Large intestine (tissue), 12 donors: ENCODE measurements at places on chromosomes 7 and 10.

GRCh38 chr7:38300175-38300574 is 26.7 kb upstream of the TARP start:
- no peak for DNase-seq

- DNase-seq, result peak; percentile 47
These were observed 75.2 kb downstream of the PARD3 start for GRCh38 chr10:34739915-34740314.

DNA sequence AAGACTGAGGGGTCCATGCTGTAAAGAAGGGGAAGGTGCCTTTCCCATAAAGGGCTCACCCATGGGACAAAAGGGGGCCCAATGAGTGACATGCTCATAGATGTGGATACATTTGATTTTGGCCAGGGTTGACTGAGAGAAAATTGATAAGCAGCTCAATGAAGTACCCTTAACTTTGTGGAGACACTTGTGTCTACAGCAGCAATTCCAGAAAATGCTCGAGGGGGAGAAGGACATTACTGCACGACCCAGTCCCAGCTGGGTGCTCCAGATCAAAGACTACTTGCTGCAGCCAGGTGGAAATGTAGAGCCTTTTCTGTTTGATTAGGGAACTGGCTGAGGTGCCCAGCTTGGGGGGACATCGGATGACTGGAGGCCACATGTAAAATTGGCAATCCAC is 22.2 kb upstream of the ADAMTS14 start:
- DNase-seq, result no peak

DNA sequence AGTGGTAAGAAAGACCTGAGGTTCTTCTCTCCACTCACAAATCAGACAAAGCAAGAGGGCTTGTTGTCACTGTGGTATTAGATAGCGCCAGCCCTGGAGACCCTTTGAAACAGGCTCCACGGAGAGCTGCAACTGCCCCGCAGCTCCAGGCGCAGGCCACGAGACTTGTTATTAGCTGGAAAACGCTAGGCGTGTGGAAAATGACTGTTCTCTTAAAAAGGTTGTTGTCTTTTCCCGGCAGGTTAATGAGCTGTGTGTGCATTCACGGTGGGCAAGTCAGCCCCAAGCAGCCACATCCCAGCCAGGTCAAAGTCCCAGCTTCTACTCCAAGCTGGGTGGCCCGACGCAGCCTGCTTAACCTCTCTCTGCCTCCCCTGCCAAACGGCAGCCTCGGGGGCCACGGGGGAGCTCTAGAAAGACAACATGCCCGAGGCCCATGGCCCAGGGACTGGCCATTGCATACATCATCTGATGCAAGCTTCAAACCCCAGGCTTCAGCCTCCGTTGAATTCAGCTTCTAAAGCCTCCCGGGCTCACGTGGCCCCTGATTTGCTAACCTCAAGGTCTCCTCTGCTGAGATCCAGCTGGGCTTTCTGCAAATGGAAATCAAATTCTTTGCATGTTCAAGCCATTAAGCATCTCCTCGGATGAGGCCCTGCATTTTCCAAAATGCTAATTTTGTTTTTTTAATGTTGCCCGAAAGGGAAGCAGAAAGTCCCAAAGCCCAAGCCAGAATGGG is 61.3 kb upstream of the DNAAF5 start:
- peak; percentile 7 for DNase-seq

DNA sequence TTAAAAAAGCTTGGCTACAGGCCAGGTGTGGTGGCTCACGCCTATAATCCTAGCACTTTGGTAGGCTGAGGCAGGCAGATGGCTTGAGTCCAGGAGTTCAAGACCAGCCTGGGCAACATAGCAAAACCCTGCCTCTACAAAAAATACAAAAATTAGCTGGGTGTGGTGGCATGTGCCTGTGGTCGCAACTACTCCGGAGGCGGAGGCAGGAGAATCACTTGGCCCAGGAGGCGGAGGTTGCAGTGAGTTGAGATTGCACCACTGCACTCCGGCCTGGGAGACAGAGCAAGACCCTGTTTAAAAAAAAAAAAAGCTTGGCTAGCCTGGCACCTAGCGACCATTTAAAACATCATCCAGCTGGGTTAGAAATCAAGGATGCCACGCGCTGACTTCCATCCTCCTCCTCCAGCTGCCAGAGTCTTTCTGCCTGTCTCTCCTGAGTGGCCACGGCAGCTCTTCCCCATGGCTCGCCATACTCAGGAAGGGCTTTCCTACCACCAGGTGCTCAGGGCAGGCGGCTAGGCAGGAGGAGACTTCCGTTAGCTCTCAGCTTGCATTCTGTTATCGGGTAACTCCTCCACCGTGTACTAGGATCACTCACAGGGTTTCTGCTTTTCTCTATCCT is 45.0 kb downstream of the DENND2A start:
- DNase-seq, result no peak

GRCh38 chr10:29865700-29866355 is 193.6 kb downstream of the JCAD start:
- peak; percentile 74 for DNase-seq

GRCh38 chr10:93680412-93681047 is 21.9 kb downstream of the FRA10AC1 start:
- peak; percentile 35 for DNase-seq

DNA sequence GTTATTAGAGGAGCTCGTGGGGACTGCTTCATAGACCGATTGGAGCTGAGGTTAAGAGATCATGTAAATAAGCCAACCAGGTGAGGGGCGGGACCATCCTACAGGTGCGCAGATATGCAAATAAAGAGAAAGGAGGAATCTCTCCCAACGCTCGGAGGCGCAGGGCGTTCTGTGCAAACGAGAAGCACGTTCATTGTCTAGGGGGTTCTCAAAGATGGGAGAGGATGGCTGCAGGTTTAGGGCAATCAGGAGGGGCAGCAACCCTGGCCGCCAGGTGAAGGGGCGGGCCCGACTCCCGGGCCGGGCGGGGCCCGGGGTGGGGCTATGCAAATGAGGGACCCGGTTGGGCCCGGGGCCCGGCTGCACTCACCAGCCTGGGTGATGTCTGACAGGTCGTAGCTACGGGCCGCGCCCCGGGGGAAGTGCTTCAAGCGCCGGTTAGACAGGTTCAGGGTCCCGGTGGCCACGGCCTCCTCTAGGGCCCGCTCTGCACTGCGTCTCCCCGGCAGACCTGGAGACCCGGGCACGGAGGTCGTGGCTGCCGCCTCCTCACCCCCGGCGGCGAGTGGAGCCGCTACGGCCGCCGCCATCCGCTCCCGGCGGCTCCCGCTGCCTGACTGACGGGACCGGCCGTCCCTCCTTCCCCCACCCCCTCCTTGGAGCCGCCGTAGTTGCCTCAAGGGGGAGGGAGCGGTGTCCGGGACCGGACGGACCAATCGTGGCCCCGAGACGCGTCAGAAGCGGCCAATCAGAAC is at the start of gene LRCH4:
TSS of gene LRCH4 (minus strand) at position 619 of the 755 bp plus-strand sequence. CDS start at position 590, 29 bp downstream.
- DNase-seq, result peak; percentile 86

- no peak for DNase-seq
These were observed 50.6 kb upstream of the TES start for GRCh38 chr7:116159711-116160110.

DNA sequence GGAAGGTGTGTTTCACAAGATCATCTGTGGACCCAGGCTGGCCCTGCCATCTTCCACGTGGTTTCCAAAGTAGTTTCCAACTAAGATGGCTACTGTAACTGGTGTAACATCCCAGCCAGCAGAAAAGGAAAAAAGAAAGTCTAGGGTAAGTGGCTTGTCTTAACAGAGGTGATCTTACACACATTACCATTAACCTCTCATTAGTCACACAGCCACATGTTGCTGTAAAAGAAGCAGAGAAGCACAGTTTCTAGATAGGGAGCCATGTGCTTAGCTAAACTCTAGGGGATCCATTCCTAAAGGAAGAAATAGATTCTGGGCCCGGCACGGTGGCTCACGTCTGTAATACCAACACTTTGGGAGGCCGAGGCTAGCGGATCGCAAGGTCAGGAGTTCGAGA is 54.3 kb downstream of the ZNF438 start:
- no peak for DNase-seq

DNA sequence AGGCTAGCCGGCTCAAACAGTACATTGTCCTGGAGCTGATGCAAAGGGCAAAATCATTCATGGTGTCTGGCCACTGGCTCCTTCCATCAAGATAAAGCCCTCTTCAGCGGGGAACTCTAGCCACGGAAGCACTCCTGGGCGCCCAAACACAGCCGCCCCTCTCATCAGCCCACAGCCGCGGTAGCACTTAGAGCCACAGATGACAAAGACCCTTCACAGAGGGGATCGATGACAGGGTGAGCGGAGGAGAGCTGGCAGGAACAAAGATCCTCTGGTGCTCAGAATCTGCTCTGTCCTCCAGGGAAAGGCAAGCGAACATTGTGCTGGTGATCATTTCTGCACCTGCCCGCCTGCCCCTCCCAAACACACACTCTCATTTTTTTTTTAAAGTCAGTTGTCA is 222.2 kb upstream of the NRP1 start:
- no peak for DNase-seq

- no peak for DNase-seq
These were observed 47.1 kb downstream of the NT5C2 start for GRCh38 chr10:103145860-103146466.

GRCh38 chr10:90435296-90435695 is 422.5 kb downstream of the HTR7 start:
- no peak for DNase-seq

GRCh38 chr7:39557222-39557621 is 9.0 kb upstream of the YAE1 start:
- no peak for DNase-seq

GRCh38 chr7:141397236-141398163 is 153.7 kb upstream of the AGK start:
- no peak for DNase-seq

GRCh38 chr10:69318106-69318866 is 40.0 kb downstream of the HK1 start:
- DNase-seq, result peak; percentile 90

GRCh38 chr10:127577376-127578258 is 28.5 kb downstream of the NPS start:
- no peak for DNase-seq

- no peak for DNase-seq
These were observed 100.3 kb upstream of the CPXM2 start for GRCh38 chr10:123991611-123992570.

GRCh38 chr7:98777051-98777450 is 92.8 kb downstream of the TMEM130 start:
- no peak for DNase-seq

- peak; percentile 91 for DNase-seq
These were observed 8.9 kb downstream of the ANXA11 start for GRCh38 chr10:80196270-80196949.

DNA sequence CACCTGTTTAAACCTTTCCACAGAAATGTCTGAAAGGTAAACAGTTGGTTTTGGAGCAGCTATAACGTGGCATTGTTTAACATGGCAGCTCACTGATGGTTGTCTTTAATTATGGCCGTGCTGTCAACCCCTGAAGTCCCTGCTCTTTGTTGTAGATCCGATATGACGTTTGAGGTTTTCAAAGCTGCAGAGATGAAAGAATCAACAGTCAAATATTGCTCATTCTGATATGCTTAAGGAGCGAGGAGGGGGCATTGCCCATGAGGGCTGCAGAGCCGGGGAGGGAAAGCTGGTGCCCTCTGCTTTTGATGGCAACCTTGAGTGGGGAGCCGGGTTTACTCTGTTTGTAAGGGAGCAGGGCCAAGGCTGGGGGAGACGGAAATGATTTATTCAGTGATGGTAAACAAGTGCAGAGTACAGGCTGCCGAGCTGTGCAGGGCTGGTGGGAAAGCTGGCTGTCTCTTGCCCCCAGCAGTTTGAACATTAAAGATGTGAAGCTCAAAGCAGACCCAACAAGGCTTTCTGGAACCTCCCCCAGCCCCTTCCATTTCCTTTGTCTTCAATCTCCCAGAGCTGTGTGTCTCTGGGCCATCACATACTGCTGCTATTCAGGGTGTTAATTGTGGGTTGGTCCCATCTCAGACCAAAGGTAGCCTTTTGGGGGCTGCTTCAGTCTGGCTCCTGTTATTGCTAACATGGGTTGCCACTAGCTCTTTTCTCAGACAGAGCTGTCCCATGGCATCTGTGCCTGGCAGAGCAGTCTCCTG is 345.5 kb downstream of the LRMDA start:
- DNase-seq, result peak; percentile 32

DNA sequence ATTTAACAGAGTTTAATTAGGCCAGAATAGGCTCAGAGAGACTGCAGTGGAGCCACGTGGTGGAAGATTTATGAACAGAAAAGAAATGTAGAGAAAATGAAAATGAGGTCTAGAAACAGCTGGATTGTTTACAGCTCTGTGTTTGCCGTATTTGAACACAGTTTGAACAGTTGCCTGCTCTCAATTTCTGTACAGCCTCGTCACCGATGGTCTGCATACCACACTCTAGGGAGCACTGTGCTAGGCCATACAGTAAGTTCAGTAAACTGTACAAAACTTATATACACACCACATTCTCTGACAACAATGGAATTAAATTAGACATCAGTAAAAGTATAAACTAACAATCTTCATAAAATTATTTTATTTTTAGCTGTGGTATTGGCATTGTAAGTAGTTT is 11.1 kb upstream of the CYP2E1 start:
- no peak for DNase-seq

DNA sequence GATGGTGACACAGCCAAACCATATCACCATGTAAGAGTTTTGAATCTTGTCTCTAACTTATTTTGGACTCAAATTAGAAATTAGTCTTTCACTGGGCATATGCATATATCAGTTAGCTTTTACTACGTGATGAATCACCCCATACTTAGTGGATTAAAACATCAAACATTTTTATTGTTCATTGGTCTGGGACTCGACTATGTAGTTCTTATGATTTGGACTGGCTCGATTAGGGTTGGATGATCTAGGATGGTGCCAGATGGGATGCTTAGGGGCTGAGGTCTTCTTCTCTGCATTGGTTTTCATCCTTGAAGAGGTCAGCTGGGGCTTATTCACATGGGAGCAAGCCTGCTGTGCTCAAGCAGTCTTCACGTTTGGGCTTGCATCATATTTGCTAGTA is 264.9 kb downstream of the EXOC4 start:
- no peak for DNase-seq

DNA sequence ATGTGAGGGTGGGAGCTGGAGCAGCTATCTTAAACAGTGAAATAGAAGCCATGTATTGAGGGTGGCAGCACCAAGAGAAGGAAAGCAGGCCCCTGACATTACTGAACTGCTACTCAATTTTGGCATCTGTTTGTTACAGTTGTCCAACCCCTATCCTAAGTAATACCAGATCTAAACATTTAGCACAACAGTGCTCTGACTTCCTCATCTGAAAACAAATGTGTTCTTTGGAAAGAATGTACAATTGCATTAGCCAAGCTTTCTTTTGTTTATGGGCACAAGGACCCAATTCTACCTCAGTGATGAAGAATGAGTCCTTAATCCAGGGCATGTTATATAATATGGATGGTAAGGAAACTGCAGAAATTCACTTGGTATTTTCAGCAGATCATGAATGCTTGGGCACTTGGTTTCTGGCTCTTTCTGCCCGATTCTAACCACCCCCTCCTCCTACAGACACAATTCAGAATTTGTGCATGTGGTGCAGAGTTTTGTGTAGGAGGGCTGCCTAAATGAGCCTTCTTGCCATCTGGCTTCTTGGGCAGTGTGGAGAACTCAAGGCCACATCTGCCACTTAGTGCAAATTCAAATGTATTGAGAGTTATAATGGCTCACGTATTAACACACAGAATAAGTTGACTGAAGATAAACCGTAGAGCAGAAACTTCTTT is 36.9 kb upstream of the KMT2E start:
- DNase-seq, result no peak

GRCh38 chr7:100024020-100024619 is 8.7 kb downstream of the ZKSCAN1 start:
- DNase-seq, result peak; percentile 64
